ENCODE measurements at places on chromosomes 13 and 19.

DNA sequence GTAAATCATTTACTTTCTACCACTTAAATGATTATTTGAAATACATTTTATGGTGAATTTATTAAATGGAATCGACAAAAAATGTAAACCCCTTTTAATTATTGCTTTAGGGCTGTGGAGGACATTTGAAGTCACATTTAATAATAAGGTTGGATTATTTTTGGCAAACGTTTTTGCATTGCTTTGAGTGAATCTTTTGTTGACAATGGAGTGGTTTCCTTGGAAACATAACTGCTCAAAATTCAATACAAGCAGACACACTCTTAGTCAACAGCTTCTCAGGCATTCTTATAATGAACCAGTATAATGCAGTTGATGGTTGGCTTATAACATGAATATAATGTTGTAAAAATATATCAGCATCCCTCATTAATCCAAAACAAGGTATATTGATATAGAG, 104.7 kb downstream of the DCLK1 start:
- no peak for DNase-seq

DNA sequence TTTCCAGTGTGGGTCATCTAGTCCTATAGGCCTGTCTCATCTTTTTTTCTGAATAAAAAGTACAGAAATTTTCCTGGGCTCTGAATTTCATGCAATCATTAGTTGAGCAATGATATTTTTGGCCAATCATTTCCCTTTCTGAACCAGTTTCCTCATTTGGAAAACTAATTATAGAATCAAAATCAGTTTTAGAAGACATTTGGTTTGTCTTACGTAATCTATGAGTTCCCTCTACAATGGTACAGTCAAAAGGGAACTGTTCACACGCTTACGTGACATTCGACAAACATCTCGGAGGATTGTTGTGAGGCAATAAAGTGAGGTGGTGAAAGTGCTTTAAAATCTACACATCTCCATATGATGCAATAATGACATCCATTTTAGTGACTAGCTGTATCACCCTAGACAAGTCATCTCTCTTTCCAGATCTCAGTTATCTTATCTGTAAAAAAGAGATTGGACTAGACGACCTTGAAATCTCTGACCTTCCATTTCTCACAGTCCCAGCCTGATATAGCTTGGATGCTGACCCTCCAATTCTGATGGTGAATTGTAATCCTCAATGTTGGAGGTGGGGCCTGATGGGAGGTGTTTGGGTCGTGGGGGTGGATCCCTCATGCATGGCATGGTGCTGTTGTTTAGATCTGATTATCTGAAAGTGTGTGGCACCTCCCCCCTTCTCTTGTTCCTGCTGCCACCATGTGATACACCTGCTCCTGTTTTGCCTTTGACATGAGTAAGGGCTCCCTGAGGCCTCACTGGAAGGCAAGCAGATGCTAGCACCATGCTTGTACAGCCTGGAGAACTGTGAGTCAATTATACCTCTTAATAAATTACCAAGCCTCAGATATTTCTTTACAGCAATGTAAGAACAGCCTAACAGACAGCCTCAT, 26.7 kb downstream of the FLT1 start:
- no peak for DNase-seq

DNA sequence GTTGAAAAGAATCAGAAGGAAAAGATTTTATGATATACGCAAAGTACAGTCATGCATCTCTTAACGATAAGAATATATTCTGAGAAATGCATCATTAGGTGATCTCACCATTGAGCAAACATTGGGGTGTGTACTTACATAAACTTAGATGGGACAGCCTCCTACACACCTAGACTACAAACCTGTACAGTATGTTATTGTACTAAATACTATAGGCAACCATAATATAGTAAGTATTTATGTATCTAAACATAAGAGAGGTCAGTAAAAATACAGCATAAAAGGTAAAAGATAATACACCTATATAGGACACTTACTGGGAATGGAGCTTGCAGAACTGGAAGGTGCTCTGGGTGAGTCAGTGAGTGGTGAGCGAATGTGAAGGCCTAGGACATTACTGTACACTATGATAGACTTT, 254.6 kb downstream of the SPRY2 start:
- no peak for DNase-seq

- DNase-seq, result peak; percentile 89
These were observed 21.8 kb downstream of the ZNF77 start for GRCh38 chr19:2922987-2923386.

GRCh38 chr13:91278888-91279287, 68.6 kb upstream of the MIR17HG start:
- DNase-seq, result no peak

DNA sequence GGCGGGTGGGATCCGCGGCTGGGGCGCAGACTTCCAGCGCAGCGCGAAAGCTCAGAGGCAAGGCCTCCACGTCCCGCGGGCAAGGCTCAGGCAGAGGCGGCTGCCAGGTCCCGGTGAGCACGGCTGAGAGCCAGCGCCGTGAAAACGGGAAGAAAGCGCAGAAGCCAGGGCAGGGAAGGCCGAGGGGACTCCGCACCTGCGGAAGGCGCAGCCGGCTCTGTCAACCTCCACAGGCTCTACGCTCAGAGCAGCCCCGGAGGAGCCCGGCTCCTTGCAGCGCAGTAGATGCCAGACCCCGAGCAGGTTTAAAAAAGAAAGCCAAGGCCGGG, 131.0 kb downstream of the RNF17 start:
- no peak for DNase-seq

DNA sequence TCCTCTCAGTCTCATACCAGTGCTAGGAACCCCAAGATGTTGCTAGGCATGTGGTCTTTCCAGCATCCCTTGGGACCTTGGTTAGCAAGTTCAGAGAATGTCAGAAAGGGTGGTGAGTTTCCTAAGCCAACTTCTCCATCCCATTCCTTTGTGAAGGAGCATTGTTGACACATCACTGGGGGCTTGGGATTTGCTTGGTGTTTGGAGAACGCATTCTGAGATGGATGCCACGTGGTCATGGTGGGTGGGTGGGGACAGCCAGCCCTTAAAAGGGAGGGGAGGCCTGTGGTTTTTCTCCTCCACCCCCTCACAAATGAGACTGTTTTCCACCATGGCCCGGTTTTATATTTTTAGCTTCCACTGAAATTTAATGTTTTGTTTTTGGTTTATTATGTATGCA, 83.3 kb upstream of the ZNF536 start:
- DNase-seq, result no peak

GRCh38 chr13:102774214-102774568, 605 bp upstream of the TEX30 start:
- no peak for DNase-seq

DNA sequence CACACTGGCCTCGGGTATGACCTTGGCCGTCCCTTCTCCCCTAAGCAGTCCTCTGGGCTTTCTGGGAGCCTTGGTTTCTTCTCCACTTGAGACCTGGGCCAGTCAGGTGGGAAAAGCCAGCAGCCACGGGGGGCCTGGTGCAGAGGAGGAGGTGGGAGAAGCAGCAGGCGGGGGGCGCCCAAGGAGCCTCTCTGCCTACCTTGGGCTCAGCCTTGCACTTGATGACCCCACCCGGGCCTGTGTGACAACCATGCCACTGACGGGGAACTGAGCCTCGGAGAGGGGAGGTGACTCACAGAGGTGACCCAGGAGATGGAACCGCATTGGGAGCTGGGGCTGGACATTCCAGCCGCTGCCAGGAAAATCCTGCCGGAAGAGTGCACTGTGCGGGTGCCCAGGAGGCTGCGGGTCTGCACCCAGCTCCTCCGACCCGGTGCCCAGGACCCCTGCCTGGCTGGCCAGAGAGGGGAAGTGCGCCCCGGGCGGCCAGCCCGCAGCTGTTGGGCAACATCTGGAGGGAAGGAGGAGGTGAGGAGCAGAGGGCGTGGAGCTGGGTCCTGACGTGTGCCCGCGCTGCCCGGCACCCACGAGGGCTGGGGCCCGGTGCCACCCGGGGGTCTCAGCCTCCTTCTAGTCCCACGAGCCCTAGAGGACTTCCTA, 23.4 kb upstream of the SLC7A10 start:
- peak; percentile 21 for DNase-seq

DNA sequence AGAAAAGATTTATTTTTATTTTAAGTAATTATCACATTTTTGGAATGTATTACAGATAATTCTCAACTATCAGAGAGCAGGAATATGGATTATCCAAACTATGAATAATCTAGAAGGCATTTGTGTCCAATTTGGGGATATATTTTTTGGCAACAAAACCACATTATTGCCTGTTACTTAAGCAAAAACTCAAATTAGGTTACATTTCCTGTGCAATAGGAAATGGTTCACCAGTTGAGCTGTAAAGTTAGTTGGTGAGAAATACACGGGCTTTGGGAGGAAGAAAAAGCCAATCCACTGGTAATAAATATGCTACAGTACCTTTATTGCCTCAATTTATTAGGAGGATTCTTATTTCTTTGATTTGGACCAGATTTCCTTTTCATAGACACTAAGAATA, 1075.2 kb downstream of the PCDH9 start:
- no peak for DNase-seq

DNA sequence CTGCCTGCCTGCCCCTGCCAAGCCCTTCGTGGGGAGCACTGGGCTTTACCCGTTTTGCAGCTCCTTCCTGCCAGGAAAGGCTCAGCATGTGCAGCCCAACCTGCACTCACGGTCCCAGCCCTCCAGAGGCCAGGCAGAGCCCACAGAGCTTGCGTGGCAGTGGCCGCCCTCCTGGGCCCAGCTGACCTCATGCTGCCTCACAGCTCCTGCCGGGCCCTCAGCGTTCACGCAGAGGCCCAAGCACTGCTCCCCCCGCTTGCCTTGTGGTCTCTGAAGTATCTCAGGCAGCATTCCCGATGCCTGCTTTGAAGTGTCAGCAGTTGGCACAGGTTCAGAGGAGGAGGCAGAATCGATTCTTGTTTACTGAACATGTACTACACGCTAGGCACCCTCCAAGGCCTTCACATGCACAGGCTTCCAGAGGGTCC, 32.5 kb downstream of the CAPN12 start:
- no peak for DNase-seq

GRCh38 chr13:20272588-20273171, 40.6 kb upstream of the GJB6 start:
- no peak for DNase-seq

- no peak for DNase-seq
These were observed 2.6 kb downstream of the POU2F2 start for GRCh38 chr19:42129399-42130253.

GRCh38 chr19:56705939-56706338, 34.4 kb upstream of the ZNF835 start:
- DNase-seq, result no peak

GRCh38 chr13:84137292-84137691, 255.0 kb upstream of the SLITRK1 start:
- DNase-seq, result no peak

DNA sequence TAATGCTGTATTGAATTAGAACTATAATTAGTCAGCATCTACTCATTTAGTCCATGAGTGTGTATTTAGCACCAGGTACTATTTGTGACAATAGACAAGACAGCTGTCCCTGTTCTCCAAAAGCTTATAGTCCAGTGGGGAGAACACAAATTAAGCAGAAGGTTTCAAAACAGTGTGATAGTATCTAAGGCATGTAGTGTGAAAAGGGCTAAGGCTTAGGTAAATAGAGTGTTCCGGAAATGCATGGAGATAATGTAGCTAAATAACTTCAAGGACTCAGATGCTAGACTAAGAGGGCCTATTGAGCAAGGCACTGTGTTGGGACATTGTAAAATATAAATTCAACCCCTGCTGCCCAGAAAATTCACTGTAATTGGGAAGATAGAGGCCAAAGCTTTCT, 144.1 kb upstream of the MIR17HG start:
- peak; percentile 80 for DNase-seq

DNA sequence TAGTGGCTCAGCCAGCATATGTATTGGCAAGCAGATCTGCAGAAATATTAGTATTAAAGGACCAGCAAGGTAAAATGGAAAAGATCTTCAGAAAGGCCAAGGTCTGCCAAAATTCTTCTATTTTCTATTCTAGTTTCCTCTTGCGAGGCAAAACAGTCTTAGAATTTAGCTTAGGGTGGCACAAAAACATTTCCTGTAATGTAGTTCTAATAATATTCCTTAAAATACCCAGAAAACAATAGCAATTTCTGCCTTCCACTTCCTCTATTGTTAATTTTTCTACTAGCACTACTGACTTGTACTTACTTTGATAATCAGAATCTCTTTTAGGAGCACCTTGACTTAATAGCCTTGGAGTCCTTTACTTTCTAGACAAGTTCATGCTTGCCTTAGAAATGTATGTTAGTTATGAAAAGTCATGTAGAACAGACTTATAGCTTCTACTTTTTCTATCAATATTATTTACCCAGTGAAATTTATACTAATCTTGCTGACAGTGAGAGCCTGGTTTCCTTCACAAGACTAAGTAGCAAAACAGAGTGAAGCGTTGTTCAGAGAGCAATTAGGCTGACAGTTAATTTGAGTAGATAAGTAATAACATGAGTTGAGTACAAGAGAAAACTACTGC, 23.9 kb upstream of the LPAR6 start:
- no peak for DNase-seq

DNA sequence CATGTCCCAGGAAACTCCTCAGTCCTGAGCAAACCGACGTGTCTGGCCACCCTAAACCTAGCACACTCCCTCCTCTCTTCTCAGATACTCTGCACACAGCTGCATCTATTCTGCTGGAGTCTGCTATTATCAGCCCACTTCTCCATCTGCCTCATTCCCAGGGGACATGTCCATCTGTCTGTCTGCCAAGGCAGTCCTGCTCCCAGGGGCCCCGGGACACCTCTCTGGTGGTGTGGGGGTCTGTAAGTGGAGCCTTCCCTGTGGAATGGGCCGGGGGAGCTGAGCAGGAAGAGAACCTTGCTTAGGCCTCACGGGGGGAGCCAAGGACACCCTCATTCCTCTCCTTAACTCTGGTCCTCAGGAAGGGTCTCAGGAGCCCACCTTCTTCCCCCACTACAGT, 72.7 kb downstream of the ERICH6B start:
- no peak for DNase-seq

DNA sequence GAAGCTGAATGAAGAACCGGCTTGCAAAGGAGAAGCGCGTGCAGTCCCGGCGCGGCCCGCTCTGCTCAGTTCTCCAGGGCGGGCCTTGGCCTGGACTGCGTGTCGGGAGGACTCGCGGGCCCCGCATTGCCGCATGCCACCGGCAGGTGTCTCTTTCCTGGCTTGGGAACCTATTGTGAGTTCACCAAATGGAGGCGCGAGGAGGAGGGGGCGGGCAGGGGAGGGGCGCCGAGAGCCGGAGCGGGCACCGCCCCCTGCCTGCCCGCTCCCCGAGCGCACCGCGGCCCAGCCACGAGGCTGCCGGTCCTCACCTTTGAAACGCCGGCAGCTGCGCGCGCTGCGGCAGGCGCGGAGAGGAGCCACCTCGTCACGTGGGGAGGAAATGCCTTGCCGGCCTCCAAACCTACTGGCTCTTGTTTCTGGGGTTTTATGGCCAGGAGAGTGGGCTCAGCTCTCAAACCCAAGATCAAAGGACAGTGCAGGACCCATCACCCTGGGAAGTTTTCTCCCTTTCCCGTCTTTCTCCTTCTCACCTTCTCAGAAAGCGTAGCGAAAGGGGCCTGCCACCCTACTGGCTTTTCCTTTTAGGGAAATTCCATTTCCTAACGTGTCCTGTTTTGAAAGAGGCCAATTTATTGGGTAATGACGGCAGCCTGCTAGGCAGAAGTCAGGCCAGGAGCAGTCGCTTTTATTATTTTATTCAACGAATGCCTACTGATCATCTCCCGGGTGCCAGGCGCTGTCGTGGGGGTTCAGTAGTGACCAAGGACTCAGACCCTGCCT, 13.8 kb upstream of the UBE2L5 start:
- peak; percentile 98 for DNase-seq
